Fibroblast of skin of abdomen (primary cell): ENCODE measurements at places on chromosomes 13 and 19.

- DNase-seq, result peak; percentile 45
These were observed 33.6 kb upstream of the SLC10A2 start for GRCh38 chr13:103099722-103100293.

GRCh38 chr13:90746230-90746629 lies 601.3 kb upstream of the MIR17HG start:
- no peak for DNase-seq

DNA sequence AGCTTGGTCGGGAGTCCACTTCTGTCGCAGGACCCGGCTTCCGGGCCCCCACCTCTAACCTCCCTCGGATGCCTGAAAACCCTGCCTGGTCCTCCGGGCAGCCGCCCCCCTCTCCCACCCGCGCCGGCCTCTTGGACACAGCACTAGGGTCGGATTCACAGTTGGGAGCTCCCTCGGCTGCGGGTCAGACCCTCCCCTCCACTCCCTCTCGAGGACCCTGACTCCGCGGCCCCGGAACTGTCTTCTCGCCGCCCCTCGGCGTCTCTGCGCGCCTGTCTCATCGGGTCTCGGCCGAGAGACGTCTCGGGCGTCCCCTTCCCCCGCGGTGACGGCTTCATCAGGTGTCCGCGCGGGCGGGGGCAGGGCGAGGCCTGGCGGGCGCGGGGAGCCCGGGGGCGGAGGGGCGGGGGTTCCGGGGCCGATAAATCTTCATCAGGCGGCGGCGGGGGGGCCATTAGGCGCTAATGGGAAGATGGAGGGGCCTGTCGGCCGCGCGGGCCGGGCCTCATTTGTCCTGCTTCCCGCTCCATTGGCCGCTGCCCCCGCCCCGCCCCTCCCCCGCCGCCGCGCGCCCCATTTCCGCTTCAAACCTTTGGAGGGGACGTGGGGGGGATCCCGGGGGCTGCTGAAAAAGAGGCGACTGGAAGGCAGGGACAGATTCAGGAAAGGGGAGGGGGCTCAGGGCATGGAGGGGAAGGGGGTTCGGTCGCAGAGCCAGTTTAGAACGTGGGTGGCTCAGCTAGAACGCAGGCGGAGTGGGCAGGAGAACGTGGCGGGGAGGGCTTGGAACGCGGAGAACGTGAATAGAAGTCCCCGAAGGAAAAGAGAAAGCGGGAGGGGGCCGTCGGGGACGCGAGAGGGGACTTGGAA lies 11.8 kb upstream of the ERFL start:
- DNase-seq, result peak; percentile 35

DNA sequence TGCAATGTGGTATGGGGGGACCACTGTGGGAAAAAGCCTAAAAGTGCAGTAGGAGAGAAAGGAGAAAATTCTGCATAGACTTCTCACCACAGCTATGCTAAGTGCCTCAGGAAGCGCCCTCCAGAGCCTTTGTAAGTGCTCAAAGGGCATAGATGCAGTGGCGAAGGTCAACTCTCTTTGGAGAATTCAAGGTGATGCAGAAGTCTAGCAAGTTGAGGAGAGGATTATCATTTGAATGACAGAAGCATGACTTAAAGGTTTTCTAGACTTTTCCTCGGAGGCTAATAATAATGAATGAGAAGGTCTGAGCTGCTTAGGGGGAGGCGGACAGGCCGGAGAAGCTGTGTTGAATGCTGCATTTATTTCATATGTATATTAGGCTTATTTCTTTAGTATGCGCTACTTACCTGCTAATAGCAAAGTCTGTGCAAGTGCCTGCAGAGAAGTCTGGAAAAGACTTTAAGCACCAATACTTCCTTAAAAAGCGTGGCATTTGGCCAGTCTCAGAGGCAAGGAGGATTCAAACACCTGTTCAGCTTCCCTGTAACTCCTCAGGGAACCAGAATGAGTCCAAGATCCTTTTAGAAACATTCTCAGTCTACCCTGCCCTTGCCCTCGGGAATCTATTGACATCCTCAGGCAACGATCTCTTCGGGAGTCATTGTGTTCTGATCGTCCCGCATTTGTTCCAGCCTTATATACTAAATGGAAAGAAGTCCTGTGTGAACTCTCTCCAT lies 56.2 kb downstream of the FLT1 start:
- no peak for DNase-seq

DNA sequence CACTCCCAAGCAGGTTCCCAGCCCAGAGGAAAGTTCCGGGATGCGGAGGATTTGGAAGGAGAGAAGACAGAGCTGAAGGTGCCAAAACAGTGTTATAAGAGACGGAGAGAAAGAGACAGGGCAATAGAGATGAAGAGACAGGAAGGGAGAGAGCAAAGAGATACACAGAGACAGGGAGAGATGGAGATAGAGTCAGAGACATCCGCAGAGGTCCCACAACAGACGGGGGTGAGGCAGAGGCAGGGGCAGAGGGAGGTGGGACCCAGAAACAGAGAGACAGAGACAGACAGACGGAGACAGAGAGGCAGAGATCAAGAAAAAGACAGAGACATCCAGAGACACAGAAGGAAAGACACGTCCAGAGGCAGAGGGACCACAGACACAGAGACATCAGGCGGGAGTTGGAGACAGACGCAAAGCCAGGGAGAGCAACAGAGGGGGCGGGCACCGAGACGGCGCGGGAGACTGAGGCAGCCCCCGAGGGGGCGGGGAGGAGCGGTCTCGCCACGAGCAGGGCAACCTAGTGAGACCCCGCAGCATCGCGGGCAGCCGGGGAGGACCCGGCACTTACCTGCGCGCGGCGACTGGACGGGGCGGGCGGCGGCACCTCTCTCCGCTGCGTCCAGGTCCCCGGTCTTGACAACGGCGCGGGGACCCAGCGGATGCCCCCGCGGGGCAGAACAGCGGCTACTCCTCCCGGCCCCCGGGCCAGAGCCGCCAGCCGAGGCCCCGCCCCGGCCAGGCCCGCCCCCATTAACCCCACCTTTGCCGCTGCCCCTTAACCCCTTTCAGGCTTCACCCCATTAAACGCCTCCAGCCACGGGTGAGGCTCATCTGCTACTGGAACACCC lies at the start of gene GPR4:
Gene GPR4, minus strand, starts transcription at position 689 of the 851 bp plus-strand sequence. CDS start 10,346 bp downstream, outside the sequence.
- no peak for DNase-seq

DNA sequence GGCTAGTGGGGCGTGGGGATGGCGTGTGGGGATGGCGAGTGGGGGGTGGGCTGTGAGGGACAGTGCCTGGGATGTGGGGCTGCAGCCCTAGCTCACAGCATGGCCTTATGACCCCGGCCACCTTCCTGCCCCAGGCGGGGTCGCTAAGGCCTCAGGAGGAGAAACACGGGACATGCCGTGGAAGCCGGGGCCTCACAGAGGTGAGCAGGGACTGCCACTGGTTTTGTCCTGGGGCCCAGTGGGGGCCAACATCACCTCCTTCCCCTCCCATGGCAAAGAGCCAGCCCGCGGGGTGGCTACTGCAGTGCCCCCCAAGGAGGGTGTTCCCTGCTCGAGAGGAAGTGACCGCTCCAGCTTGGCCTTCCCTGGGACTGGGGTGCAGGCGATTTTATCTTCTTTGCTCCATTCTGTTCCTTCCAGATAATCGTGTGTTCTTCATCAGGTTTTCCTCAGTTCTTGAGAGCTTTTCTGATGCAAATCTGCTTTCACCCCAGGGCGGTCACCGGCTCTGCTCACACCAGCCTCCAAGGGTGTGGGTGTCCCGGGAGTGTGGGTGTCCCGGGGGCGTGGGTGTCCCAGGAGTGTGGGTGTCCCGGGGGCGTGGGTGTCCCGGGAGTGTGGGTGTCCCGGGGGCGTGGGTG lies 1.2 kb downstream of the F7 start:
- DNase-seq, result no peak

- no peak for DNase-seq
These were observed 141.2 kb downstream of the URI1 start for GRCh38 chr19:30083125-30083681.

DNA sequence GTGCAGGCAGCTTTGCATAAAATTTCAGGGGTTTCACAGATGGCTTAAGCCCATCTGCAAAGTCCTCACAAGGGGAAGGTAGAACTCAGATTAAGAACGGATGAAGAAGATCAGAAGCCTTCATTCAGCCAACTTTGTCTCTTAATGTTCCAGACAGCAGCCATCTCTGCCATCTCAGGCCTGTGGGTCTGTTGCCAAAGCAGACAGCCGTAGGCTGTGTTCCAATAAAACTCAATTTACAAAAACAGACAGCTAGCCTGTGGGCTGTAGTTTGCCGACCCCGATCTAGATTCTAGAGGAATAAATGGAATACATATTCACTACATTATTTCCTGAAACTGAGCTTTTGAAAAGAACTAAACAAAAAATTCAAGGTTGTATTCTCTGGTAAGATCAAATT lies 3.8 kb downstream of the DCUN1D2 start:
- DNase-seq, result no peak

GRCh38 chr19:42140125-42140754 lies 8.0 kb upstream of the POU2F2 start:
- DNase-seq, result peak; percentile 68

- DNase-seq, result no peak
These were observed 164.3 kb upstream of the TUBA3C start for GRCh38 chr13:19345916-19346422.

GRCh38 chr19:55600662-55601028 lies 557 bp downstream of the ZNF524 start:
- no peak for DNase-seq

DNA sequence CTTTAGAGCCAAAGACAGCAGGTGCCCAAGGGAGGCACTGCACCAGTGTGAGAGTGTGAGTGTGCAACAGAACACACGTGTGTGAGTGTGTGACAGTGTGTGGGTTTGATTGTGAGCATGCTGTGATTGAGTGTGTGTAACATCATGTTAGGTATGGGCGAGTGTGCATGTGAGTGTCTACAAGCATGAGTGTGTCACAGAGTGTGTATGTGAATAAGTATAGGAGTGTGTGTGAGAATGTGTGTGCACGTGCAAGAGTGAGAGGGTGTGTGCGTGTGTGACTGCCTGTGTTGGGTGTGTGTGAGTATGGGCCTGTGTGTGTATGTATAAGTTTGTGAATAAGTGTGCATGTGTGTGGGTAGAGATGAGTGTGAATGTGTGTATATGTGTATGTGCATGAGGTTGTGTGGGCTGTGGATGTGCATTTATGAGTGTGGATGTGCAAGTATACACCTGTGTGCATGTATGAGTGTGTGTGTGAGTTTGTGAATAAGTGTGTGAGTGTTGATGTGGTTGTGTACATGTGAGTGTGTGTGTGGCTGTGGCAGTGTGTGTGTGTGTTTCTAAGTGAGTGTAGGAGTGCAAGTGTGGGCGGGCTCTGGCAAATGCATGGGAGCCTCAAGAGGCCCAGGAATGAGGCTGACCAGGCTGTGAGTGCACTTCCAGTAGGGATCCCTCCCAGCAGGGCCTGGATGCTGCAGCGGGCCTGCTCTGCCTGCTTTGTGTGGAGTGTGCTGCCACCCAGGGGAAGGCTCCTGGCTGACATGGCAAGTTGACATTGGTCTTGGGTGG lies 198.4 kb downstream of the COL4A1 start:
- DNase-seq, result peak; percentile 88

DNA sequence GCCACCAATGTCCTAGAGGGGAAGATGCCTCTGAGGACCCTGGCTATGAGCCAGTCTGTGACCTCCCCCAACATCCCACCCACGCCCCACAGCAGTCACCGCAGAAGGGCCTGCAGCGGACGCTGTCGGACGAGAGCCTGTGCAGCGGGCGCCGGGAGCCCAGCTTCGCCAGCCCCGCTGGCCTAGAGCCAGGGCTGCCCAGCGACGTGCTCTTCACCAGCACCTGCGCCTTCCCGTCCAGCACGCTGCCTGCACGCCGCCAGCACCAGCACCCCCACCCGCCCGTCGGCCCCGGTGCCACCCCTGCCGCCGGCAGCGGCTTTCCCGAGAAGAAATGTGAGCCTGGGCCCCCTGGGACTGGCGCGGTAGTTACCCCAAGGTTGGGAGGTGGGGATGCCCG lies 30.6 kb downstream of the DPF1 start:
- no peak for DNase-seq

GRCh38 chr13:99129050-99129449 lies 71.6 kb upstream of the UBAC2 start:
- DNase-seq, result no peak

DNA sequence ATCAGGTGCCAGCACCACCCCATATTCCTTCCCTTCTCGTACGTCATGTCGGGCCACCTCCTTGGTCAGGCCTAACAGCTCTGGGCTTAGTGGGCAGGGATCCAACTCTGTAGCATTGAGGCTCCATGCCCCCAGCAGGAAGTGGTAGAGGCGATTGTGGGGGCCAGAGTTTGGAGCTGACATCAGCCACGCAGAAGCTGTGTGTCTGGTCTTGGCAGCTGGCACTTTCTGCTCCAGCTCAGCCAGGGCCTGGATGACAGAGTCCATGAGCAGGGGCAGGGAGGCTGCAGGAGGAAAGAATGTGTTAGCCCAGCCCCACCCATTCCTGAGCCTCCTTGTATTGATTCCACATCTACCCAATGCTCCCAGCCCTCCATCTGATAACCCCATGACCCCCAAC lies 3.0 kb downstream of the PGLYRP2 start:
- DNase-seq, result no peak

GRCh38 chr13:91459485-91459884 lies 61.1 kb downstream of the GPC5 start:
- DNase-seq, result no peak

GRCh38 chr13:30224732-30225131 lies 82.6 kb downstream of the KATNAL1 start:
- peak; percentile 10 for DNase-seq

DNA sequence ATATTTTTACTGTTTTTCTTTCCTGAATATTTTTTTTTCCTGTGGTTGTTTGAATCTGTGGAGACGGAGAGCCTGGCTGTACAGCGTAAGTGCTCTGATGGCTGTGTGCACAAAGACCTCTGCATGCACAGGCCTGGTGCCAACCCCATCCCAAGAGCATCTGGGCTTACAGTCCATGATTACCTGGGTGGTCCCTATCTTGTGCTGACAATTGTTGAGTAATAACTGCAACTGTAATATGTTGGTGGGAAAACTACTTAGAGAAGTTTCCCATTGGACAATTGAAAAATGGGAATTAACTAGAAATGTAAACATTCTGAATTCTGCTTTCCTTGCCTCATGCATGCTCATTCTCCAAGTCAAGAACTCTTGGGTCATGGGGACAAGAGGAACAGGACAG lies 268.7 kb downstream of the SHISA2 start:
- no peak for DNase-seq

DNA sequence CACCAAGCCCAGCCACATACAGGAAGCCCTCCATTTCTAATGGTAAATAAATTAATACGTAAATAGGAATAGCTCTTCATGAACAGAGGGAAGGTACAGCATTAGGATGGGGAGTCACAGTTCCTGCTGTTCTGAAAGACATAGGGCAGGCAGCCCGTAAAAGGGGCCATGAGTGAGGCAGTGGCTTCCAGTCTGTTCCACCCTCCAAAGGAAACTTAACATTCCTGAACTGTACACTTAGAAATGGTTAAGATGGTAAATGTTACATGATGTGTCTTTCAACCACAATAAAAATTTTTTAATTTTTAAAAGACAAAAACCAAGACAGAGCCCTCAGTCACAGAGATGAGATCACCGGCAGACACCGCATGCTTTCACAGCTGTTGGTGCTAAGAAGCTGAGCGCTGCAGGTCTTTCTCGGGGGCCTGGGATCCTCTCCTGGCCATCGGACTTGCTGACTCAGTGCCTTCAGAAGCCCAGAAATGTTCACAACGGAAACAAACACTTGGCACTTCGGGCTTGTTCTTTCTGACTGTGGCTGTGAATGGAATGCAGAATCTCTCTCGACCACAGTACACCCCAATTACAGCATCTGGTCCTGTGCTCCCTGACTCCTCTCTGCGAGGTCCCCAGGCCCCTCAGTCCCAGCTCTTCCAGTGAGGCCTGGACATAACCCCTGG lies 36.4 kb downstream of the EPS15L1 start:
- peak; percentile 98 for DNase-seq
